Epithelial cell of esophagus (primary cell): ENCODE measurements at places on chromosomes 5 and 9.
A peak's percentile ranks its signal among the peaks of the same experiment; 100 is the strongest.

DNA sequence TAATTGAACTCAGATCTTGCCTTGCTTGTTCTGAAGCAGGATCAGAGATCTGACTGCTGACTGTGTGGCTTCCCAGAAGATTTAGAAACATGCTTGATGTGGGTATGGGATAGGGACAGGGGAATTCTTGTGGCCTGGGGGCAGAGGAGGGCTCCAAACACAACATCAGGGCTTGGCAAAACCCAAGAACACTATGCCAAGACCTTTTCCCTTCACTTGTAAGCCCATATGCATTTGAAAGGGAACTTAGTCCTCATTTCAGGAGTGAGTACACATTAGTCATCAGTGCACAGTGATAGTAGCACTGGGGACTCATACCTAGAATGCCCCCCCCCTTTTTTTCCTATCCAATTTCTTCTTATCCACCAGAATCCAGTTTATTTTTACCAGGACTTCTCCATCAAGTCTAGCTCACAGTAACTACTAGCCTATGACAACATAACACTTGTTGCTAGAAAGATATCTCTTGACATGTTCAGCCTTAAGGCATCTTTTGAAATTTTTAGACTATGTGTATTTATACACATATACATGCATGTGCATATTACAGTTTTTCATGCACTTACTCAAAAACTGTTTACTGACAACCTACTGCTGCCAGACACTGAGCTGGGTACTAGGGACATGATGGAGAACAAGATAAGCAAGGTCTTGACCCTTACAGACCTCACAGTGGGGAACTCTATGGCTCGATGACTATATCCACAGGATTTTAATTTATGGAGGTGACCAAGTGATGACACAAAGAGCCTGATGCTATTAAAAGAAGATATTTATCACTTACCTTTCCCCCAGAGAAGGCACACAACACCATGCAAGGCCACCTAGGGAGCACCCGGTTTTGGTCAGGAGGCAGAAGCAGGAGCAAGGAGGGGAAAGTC, 158.3 kb upstream of the MAP3K1 start:
- peak; percentile 41 for DNase-seq

GRCh38 chr9:93483497-93483896, 30.1 kb upstream of the FAM120AOS start:
- no peak for DNase-seq

DNA sequence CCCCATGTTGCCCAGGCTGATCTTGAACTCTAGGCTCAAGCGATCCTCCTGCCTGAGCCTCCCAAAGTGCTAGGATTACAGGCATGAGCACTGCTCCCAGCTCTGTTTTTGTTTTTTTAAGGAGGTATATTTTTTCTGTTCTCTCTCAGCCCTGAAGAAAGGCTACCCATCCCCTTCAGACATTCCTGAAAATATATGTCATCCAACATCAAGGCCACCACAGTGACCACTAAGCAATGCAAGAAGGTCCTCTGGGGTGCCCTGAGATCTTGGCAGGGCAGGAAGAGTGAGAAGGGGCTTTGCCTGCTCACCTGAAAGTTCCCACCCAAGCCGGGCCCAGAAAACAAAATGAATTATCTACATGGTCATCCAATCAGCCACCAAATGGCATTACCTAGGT, 47.8 kb upstream of the IL17B start:
- no peak for DNase-seq

DNA sequence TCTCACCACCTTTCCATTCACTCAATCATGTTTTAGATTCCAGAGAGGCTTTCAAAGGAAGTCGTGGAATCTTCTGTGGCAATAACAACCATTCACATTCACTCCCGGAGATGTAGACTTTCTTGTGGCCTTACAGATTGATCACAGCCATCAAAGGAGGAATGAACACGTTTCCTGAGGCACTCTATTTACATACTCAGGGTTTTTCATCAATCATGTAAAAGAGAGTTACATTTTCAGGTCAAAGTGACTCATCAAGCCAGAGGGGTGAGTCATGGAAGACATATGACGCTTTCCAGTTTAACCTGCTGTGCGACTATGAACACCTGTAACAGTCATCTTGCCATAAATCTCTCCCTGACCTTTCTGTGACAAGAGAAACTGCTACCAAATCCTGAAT, 39.3 kb upstream of the RAD23B start:
- peak; percentile 99 for DNase-seq

DNA sequence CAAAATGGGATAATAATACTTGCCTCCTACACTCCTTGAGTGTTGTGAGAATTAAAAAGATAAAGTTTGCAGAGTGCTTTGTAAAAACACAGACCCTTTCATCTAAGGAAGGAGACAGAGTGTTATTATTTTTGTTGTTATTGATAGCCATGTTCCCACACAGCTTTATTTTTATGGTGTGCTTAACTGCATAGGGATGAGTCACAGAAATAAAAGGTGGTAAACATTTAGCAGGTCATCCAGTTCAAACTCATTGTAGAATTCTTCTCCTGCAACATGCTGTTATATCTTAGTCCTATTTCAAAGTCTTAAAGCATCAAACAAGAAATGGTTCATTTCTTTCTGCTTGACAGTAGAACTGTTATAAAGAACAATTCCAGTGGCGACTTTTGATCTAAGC, 367.5 kb upstream of the ACTBL2 start:
- DNase-seq = peak; percentile 23

DNA sequence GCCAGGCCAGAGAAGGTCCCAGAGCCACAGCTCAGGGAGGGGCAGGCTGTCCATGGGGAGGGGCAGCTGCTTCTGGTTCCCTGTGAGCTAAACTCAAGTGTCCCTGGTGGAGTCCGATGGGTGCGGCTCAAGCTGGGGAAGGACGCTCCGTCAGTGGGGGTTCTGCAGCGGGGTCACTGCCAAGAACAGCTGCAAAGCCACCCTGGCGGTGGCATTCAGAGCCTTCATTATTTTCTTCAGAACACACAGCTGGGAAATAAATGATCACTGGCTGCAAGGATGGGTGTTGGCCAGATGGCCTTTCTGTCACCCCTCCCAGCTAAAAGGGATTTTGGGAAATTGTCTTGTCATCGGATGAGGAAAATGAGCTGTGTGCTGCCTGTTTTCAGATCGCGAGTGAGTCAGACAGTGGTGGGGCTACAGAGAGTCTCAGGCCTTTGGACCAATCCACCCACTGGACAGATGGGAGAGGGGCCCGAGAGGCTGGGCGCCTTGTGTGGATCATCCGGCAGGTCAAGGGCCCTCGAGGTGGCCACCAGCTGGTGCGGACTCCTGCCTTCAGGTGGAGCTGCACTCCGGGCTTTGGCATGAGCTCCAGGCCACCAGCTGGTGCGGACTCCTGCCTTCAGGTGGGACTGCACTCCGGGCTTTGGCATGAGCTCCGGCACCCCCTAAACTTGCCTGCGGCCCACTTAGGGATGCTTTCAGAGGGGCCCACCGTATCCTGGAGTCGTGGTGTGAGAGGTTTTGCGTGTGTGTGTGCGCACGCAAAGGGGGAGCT, 17.9 kb upstream of the GFPT2 start:
- no peak for DNase-seq

GRCh38 chr5:133124891-133125290, 73.1 kb downstream of the HSPA4 start:
- DNase-seq = peak; percentile 63

- peak; percentile 97 for DNase-seq
These were observed 34.2 kb downstream of the MTAP start for GRCh38 chr9:21836437-21837161.

- DNase-seq = no peak
These were observed 371.4 kb downstream of the NTRK2 start for GRCh38 chr9:85040821-85041465.

DNA sequence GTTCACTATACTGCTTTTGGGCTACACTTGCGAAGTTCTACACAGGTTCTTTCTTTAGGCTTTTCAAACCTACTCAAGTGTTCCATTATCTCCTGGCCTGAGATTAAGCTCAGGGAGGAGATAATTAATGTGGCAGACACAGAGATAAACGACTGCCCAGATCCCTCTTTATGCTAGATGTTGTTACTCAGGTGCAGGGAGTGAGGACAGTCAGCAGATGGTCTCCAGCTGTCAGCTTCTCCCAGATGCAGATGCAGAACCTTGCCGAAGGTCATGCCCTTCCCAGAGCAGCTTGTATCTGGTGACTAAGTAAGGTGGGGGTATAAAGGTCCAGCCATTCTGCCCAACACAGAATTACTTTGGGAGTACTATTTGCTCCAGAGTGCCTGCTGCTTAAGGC, 166.2 kb downstream of the ZNF462 start:
- DNase-seq = no peak

DNA sequence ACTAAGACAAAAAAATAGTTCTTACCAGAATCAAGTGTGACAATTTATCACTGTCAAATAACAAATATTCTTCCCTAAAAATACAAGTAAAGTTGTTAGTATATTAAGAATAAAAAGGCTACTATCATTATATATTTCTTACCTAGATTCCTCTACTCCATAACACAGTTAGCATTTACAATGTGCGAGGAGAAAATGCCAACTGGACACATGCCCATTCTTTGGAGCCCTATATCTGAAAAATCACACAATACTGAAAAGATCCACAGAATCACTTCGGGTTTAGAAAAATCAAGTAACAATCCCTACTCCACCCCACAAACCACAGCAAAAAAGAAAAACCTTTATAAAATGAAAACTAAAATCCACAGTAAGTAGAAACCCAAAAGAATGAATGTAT, 70.9 kb downstream of the PKD2L2 start:
- no peak for DNase-seq
